NCI-H1436 treated with DMSO at 0.1 percent for 48 hours (cell line): ENCODE measurements at places on chromosomes 16 and 17.

- peak; percentile 29 for DNase-seq
These were observed 55.9 kb downstream of the MFSD11 start for GRCh38 chr17:76793775-76794174.

DNA sequence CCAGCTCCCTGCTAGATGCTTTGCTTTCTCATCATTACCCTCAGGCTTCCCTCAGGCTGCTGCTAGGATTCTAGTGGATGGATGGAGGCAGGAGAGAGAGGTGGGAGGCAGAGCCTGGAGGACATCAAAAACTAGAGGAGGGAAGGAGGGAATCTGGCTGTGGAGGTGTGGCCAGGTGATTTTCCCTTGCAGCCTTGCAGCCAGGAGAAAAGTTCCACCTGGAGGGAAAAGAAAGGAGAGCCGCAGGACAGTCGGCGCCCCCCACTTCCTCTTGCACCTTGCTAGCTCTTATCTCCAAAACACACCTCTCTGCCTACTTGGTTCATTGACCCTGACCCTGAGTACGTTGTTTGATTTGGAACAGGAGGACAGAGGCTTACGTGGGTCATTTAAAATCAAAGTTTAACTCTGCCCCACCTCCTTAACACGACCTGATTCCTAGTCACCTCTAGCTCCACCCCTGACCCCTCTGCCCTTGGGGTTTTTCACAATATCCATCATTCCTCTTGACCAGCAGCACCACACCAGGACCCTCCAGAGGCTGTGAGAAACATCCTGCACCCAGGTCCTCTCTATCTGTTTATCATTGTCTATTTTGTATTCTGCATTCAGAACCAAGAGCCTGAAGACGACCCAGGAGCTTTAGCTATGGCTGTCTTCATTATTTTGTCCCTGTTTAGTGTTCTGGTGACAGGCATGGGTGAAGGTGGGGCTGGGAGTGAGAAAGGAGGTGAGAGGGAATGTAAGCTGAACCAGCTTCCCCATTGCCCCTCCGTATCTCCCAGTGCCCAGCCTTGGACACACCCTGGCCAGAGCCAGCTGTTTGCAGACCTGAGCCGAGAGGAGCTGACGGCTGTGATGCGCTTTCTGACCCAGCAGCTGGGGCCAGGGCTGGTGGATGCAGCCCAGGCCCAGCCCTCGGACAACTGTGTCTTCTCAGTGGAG is 15.9 kb downstream of the AOC3 start:
- no peak for DNase-seq

GRCh38 chr17:7436556-7437368 is 1.5 kb downstream of the TMEM102 start:
- DNase-seq, result no peak

DNA sequence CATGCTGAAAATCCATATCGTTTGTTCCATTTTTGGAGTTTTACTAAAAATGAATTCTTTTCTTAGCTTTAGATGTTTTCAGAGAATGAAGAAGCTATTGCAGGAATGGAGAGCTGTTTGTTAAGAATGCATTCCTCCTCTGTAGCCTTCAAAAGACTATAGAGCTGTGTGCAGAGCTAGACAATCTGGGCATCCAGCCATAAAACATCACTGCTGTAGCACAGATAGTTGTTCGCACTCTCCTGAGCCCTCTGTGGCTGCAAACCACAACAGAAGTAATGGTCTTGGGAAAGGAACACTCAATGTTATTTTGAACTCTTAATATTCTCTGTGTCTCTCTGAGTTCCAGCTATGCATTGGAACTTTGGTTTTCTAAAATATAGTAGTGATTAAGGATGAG is 4.9 kb downstream of the TNRC6C start:
- DNase-seq, result no peak

GRCh38 chr17:9177212-9177611 is 155.9 kb downstream of the NTN1 start:
- DNase-seq, result no peak

DNA sequence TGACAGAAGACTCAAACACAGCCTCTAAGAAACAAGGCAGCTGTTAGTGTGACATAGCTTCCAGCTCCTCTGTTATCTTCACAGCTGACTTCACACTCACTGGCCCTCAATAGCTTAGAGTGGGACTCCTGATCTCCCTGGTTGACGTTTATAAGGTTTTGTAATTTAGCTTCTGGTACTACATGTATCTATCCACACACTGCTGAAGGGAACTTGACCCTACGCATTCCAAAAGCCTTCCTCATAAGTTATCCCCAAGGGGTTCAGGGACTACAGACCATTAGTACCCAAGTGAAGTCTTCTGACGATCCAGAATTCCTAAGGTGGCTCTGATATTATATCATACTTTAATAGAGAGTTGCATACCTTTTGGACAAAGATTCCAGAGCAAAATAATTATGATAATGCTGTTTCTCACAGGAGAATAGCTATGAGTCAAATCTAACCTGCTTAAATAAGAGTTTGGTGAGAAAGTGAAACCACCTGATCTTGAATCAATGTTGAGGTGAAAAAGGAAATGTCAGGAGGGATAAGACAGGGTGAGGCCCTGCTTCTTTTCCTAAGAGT is 14.5 kb downstream of the ACACA start:
- DNase-seq, result no peak

DNA sequence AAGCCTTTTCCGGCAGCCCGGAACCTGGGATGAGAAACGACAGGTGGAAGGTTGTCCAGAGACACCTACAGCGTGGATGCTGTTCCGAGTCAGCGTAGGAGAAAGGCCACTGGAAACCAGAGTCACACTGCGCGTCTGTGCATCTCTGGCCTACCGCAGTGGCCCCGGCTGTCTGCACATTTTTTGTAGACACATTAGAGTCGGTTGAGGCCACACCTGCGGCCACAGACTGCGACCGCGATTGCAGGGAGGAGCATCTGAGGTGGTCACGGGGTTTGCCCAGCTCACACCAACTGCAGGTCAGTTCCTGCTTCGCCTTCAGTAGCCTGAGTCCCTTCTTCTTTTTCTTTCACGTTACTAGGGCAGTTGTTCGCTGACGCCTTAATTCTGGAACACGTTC is 52.4 kb downstream of the WDR45B start:
- no peak for DNase-seq

GRCh38 chr17:81656835-81657234 is 493 bp upstream of the PDE6G start:
- DNase-seq, result no peak
